ENCODE measurements at places on chromosomes 16 and 17.

DNA sequence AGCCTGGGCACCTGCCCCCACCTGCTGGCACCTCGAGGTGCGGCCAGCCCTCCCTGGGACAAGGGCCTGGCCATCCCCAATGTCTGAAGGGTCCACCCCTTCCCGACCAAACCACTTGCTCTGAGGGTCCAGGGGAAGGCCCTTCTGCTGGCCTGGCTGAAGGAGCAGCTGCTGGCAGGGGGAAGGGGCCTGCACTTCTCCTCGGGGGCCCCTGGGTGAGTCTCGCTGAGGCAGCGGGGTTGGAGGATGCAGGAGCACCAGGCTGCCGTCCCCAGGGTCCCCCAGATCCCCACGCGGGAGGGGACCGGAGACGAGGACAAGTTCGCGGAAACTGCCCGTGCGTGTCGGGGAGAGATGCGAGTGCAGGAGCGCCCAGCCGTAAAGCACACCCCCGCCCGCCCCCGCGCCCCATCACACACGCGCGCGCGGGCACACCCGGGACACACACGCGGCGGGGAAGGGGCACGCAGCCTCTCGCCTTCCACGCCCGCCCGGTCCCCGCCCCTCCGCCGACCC, 725 bp upstream of the CACNA1H start:
- no peak for DNase-seq

GRCh38 chr17:18217412-18218015, 7.9 kb upstream of the LLGL1 start:
- DNase-seq = peak; percentile 85

- no peak for DNase-seq
Observed at GRCh38 chr17:3802461-3803307, 1.7 kb upstream of the ITGAE start.

GRCh38 chr16:21524068-21524751, 75.2 kb upstream of the METTL9 start:
- no peak for DNase-seq

DNA sequence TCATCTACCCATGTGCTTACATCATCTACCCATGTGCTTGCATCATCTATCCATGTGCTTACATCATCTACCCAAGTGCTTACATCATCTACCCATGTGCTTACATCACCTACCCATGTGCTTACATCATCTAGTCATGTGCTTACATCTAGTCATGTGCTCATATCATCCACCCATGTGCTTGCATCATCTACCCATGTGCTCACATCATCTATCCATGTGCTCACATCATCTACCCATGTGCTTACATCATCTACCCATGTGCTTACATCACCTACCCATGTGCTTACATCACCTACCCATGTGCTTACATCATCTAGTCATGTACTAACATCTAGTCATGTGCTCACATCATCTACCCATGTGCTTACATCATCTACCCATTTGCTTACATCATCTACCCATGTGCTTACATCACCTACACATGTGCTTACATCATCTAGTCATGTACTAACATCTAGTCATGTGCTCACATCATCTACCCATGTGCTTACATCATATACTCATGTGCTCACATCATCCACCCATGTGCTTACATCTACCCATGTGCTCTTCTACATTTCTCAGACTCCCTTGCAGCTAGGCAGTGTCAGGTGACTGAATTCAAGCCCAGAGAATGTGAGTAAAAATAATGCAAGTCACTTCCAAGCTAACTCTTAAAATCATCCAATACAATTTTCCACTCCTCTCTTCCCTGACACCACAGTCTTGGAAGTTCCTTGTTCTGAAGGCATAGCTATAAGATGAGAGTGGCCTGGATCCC, 196.8 kb downstream of the CBLN1 start:
- DNase-seq = no peak

GRCh38 chr17:81400996-81401722, 5.9 kb downstream of the BAHCC1 start:
- DNase-seq = no peak

- no peak for DNase-seq
Observed at GRCh38 chr17:6126768-6127167, 56.6 kb downstream of the WSCD1 start.

GRCh38 chr17:27743281-27743885, 56.9 kb downstream of the NOS2 start:
- no peak for DNase-seq

GRCh38 chr16:79337906-79338305, 262.6 kb downstream of the MAF start:
- DNase-seq = no peak

- no peak for DNase-seq
Observed at GRCh38 chr17:82915757-82916027, 75.9 kb upstream of the ZNF750 start.

DNA sequence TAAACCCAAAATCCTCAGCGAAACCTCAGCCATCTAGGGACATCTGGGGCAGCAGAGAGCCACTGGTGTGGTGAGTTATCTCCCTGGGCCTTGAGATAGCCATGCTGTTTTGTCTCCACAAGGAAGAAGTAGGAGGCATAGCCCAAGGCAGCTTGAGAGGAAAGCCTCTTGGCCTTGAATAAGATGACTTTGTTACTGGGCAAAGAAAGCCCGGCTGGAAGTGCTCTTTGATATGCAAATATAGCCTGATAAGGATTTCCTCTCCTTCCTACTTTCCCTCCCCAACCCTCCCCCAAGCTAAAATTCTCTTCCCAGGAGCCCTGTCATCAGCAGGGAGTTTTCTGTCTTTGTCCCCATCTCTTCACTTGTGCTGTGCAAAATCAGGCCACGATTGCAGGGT, 694.4 kb downstream of the MAF start:
- DNase-seq = no peak

DNA sequence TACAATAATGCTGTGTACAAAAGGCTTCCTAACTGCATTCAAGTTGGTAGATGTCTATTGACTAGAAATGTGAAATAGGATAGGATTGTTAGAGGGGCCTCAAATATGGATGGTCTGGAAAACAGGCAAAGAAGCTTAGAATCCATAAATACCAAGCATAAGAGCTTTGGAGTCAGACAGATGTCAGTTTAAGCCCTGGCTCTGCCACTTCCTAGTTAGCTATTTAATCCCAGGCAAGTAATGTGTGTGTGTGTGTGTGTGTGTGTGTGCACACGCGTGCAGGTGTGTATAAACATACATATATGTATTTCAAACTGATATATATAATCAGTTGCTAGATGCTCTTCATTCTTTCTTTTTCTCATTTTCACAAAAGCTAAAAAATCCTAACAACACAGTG, 66.7 kb downstream of the MMD start:
- DNase-seq = no peak

DNA sequence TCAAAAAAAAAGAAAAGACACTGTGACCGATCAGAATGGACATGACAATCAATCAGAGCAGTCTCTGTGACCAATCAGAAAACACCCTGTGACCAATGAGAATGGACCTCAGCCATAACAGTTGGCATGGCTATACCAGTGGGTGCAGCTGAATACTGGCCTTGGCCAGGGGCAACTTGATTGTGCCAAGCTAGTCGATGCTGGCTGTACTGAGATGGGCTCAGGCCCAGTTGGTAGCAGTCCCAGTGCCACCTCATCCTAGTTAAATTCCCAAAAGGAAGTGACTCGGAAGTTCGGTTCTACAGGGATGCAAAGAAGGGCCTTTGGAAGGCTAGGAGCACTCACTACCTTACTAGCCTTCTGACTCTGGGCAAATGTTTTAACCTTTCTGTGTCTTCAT, 37.2 kb upstream of the BCO1 start:
- DNase-seq = no peak

DNA sequence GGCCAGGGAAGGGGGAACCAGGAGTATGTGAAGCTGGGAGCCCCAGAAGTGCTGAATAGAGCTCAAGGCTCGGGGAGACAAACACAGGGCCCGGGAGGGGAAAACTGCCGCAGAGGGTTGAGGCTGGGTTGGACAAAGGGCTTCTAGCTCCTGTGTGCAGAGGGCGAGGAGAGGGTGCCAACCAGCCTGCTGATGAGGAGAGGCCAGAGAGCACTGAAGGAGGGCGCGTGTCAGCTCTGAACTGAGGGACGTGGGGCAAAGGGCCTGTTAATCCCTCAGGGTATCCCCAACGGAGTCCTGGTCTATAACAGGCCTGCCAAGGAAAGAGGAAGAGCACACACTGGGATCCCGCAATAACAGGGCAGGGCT, 151.3 kb downstream of the C16orf78 start:
- DNase-seq = no peak

DNA sequence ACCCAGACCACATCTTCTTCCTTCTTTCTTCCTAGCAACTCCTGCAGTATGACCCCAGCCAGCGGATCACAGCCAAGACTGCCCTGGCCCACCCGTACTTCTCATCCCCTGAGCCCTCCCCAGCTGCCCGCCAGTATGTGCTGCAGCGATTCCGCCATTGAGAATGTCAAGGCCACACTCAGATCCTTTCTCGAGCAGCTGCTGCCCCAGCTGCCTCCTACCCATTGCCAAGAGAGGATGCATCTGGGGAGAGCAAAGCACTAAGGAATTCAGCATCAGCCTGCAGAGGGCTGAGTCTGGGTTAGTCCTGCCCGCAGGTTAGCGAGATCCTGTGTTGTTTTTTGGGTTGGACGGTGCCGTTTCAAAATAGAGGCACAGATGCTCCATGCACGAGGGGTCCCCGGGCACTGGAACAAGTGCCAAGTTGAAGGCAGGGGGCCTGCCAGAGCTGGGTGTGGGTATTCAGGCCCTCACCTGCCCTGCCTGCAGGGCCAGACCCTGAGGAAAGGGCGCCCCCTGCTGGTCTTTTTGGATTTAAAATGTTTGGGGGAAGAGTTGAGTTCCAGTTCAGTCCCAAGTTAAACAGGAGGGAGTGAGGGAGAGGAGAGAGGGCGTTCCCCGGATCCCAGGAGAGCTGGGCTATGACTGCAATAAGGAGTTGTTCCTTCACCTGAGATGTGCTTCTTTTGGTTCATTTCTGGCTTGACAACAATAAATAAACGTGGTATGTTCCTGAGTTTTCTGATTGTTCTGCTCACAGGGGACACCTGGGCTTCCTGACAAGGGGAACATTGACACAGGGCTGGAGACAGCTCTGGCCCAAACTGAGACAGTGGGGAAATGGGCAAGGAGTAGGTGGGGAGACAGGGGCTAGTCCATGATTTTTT, 4.9 kb downstream of the CDK3 start:
- DNase-seq = peak; percentile 97

DNA sequence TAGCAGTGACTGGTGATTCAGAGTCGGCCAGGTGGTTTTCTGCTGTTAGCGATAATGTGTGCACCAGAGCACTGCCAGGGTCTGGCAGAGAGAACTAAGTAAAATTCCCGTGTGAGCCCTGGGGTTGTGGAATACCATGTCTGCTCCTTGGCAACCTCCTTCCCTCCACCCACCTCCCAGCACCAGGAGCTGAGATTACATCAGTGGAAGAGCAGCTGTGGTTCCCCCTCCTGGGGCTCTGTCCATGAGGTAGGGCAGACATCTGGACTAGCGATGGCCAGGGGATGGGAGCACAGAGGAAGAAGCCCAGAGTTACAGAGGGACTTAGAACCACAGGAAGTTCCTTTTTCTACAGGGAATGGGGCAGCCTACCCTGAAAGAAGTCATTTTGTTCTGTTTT, 15.8 kb downstream of the CLEC10A start:
- no peak for DNase-seq

All from activated naive CD4-positive, alpha-beta T cell treated with anti-CD3 and anti-CD28 coated beads, Interleukin-2, amount 50 U/mL, for 72 hours (primary cell).